Neuronal stem cell (in vitro differentiated cells): ENCODE measurements at places on chromosomes 6 and 20.

DNA sequence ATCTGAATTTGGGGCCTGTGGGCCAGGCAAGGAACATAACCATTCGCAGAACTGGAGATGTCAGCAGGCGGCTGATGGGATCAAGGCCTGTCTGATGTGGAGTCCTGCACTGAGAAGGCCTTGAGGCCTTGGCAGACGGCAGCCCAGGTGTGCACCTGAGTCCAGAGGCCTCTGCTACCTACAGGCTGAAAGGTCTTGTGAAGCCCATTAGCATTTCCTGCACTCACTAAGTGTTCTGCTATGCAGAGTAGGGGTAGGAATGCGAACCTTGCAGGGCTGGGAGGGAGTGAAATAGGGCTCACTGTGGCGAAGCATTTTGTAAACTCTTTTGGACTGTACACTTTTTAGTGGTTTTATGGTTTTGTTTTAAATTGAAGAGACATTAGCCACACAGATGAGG, 48.3 kb upstream of the RNF24 start:
- no peak for DNase-seq

GRCh38 chr20:32465092-32465900, 107.2 kb downstream of the ASXL1 start:
- DNase-seq, result no peak

GRCh38 chr6:11876934-11877433, 98.4 kb upstream of the ADTRP start:
- no peak for DNase-seq

DNA sequence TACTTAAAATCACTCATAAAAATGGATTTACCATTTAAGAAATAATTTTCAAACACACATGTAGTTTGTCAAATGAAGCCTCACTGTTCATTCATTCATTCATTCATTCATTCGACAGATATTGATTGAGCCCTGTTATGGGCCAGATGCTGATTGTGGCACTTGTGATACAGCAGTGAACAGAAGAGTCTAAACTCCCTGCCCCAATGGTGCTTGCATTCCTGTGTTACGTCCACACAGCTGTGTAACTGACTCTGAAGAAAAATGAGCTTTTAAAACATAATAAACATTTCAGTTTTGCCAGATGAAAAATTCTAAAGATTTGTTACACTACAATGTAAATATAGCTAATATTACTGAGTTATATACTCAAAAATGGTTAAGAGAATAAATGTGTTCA, 46.2 kb downstream of the BACH2 start:
- no peak for DNase-seq

GRCh38 chr20:39879296-39879695, 809.7 kb downstream of the MAFB start:
- DNase-seq, result no peak

- DNase-seq, result no peak
Observed at GRCh38 chr20:59821201-59821600, 112.2 kb downstream of the SYCP2 start.

DNA sequence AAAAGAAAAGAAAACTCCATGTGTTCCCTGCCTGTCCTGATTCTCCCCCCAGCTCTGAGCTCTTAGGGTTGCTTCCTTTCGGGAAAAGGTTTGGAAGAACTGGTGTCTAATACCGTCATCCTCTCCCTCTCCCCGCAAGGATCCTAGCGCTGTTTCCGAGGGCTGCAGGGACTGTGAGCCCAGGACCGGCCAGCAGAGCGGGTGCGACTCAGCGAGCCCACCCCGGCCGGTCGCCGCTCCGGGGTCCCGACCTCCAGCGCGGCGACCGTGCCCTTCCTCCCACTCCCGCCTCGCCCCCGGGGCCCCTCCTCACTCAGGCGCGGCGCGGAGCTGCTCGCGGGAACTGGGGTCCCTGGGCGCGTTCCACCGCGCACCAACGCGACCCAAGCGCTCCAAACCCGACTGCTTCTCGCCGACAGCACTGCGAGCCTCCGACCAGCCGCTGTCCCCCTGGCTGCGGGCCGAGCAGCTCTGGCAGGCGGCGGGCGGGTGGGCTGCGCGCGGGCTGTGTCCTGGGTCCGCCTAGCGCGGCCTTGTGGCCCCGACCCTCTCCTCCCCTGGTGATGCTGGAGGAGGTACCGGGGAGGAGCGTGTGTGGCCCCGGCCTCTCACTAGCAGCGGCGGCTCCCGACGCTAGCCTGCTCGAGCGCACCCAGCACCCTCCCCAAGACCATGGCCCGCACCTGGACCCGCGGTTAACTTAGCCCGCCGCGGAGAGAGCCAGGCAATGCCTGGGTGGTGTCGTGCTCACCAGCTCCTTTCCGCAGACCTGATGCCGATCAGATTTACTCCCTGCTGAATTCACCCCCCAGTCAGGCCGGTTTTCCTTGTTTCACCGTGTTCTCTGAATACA, at the start of gene PLA2G7:
PLA2G7 (minus strand) TSS at position 509 of the 853 bp plus-strand sequence. CDS start 12,484 bp downstream, outside the sequence.
- peak; percentile 60 for DNase-seq
